ENCODE measurements at places on chromosomes 4 and X.

- DNase-seq = no peak
These were observed 322.0 kb downstream of the NR3C2 start for GRCh38 chr4:148120216-148120615.

DNA sequence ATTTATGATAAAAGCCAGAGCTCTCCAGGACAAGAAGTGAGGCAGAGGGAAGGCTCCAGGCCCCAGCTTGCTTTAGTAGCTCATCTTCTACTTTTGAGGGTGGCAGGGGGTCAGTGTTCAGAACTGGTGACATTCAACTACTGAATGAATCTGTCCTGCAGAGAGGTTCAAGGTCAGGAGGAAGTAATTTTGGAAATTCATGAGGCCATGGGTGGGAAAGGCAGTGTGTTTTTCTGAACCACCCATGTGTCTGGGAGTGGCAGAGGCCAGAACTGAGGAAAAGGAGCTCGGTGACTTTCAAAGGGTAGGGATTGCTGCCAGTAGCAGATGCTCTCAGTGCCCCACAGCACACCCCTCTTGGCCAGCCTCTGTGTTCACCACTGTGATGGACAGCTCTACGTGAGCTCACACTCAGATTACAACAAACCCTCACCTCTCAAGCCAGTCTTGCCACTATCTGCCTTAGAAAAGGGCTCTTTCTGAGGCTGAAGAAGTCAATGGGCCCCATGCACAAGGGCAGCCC, 571.2 kb downstream of the RAB28 start:
- no peak for DNase-seq

GRCh38 chrX:134459683-134460004, 321 bp upstream of the HPRT1 start:
- no peak for DNase-seq

- no peak for DNase-seq
These were observed 45.6 kb downstream of the SMARCA5 start for GRCh38 chr4:143558823-143559756.

GRCh38 chr4:144384408-144384807, 243.9 kb upstream of the GYPA start:
- DNase-seq = no peak

- no peak for DNase-seq
These were observed 20.3 kb downstream of the TBC1D14 start for GRCh38 chr4:6929812-6930464.

- DNase-seq = no peak
These were observed 422.9 kb downstream of the SPRY1 start for GRCh38 chr4:123819362-123820035.

DNA sequence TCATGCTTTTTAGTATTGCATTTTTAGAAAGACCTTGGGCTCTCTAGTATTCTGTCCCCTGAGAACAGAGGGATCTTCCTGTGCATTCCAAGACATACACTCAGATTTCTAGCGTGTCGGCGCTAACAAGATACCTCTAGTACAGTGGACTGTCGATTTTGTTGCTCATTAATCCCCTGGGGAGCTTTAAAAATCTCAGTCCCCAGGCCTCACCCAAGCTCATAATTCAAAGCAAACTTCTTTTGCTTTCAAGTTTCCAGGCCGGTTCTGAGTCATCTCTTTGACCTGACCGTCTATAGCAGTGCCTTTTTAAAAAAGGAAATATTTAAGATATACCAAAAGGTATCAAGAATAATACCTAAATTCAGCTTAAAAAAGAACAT, 137.0 kb downstream of the AMMECR1 start:
- DNase-seq = no peak

GRCh38 chrX:10828640-10829039, 208.3 kb upstream of the MID1 start:
- no peak for DNase-seq

Measured in neuronal stem cell (in vitro differentiated cells).